Hematopoietic multipotent progenitor cell treated with erythropoietin and hydrocortisone succinate and interleukin-3 and kit ligand, for 17 days (in vitro differentiated cells): ENCODE measurements at places on chromosomes 16 and 17.
A peak's percentile ranks its signal among the peaks of the same experiment; 100 is the strongest.

- DNase-seq: no peak
These were observed 84.7 kb downstream of the LMF1 start for GRCh38 chr16:886084-886543.

- DNase-seq: no peak
These were observed at the start of gene SCNN1G for GRCh38 chr16:23182679-23183542. TSS of gene SCNN1G (plus strand) at chr16:23182745. CDS start at chr16:23186272, 3,527 bp downstream.

DNA sequence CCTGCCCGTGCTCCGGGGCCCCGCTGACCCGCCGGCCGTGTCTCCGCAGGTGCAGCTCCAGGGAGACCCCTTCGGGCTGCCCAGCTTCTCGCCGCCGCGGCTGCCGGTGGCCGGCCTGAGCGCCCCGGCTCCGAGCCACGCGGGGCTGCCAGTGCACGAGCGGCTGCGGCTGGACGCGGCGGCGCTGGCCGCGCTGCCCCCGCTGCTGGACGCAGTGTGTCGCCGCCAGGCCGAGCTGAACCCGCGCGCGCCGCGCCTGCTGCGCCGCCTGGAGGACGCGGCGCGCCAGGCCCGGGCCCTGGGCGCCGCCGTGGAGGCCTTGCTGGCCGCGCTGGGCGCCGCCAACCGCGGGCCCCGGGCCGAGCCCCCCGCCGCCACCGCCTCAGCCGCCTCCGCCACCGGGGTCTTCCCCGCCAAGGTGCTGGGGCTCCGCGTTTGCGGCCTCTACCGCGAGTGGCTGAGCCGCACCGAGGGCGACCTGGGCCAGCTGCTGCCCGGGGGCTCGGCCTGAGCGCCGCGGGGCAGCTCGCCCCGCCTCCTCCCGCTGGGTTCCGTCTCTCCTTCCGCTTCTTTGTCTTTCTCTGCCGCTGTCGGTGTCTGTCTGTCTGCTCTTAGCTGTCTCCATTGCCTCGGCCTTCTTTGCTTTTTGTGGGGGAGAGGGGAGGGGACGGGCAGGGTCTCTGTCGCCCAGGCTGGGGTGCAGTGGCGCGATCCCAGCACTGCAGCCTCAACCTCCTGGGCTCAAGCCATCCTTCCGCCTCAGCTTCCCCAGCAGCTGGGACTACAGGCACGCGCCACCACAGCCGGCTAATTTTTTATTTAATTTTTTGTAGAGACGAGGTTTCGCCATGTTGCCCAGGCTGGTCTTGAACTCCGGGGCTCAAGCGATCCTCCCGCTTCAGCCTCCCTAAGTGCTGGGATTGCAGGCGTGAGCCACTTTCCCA, 5.9 kb downstream of the CTF1 start:
- DNase-seq: peak; percentile 63

- DNase-seq: no peak
These were observed 56.3 kb downstream of the SLFN5 start for GRCh38 chr17:35299135-35299534.

- DNase-seq: no peak
These were observed 29.3 kb downstream of the TMEM92 start for GRCh38 chr17:50303596-50303995.

DNA sequence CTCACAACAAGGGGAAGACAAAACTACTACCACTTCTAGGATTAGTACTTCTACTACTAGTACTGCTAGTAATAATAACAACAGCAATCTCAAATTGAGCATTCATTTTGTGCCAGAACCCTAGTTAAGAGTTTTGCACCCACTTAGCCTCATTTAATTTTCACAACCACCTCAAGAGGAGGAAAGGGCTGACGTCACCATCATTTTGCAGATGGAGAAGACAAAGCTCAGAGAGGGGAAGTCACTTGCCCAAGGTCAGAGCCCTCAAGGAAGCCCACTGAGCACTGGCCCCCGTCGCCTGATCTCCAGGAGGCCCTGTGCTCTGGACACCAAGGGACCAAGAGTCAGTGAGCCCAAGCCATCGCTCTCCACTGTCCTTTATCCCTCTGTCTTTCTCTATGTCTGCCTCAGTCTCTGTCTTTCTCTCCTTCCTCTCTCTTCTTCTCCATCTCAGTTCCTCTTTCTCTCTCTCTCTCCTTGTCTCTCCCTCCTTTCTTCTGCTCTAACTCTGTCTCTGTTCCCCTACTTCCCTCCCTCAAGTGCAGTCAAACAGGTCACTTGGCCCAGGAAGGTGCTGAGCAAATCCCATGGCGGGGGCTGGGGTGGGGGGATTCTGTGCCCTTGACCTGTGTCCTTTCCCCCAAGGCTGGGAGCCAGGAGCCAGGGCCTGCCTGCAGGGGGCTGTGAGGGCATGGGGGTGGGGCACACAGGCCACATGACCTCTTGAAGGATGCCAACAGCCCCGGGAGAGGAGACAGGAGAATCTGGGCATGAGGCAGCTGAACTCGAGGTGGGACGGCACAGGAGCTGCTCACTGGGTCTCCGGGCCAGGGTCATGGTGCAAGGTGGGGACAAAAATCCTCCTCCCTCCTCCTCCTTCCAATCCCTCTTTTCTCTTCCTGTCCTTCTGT, 11.2 kb upstream of the NGFR start:
- no peak for DNase-seq

DNA sequence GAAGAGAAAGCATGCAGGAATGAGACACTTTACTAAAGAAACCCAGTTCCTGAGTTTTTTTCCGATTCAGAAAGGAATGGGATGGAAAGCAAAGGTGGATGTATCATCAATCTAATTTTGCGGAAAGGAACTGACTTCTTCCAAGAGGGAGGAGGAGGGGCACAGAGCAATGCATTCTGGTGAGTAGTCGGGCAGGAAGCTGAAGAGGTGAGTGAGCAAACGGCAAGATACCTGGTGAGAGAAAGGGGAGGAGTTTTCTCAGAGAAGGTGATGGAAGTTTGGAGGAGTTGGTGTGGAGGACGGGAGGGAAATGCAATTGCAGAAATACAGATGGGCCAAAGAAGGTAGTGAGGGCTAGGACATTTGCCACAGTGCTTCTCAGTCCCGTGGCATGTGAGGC, 713.2 kb downstream of the KCNJ2 start:
- DNase-seq: no peak

GRCh38 chr16:69721441-69721957, 4.9 kb downstream of the NQO1 start:
- no peak for DNase-seq

GRCh38 chr16:88408561-88409142, 25.9 kb downstream of the ZNF469 start:
- DNase-seq: no peak

DNA sequence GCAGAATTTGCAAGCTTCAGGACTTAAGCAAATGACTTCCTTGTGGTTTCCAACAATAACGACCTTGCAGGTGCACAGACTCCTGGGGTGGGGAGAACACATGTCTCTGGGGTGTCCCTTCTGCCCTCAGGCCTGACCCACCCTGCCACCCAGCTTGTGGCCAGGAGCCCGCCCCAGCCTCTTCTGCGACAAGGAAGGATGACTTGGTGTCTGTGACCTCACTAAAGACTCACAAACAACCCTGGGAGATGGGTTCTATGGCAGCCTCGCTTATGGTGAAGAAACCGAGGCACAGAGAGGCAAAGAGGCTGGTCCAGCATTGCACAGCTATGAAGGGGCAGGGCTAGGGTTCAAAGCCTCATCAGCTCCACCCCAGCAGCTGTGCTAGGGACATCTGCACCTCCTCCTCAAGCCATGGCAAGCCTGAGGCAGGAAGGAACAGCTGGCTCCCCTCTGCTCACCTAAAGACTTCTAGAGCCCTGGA, 2.6 kb downstream of the ATP2A3 start:
- DNase-seq: no peak

- DNase-seq: no peak
These were observed 37.1 kb upstream of the FOXJ1 start for GRCh38 chr17:76178124-76178523.

DNA sequence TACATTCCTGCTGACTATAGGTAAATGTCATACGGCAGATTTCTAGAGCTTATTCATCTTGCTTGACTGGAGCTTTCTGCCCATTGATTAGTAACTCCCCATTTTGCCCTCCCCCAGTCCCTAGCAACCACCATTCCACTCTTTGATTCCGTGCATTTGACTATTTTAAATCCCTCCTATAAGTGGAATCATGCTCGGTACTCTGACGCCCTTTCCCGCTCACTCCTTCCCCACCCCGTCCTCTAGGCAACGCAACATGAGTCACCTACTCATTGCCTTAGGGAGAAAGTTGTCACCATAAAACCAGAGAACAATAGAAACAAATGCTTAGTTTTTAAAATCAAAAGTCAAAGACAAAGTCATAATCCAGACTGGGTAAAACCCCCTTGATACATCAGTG, 45.5 kb upstream of the RBBP6 start:
- DNase-seq: no peak

DNA sequence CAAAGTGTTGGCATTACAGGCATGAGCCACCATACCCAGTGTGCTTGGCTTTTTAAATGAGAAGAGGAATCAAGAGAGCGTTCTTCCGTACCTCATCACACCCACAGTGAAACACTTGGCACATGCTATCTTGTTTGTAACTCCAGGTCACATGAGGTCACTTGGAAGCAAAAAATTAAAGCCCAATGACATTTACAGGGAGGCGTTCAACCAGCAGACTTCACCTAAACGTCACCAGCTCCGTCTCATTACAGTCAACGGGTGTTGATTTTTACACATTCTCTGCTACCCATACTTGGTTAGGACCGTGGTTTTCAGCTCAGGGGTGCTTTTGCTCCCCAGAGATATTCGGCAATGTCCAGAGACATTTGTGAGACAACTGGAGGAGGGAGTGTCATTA, 127.0 kb downstream of the XYLT1 start:
- no peak for DNase-seq

DNA sequence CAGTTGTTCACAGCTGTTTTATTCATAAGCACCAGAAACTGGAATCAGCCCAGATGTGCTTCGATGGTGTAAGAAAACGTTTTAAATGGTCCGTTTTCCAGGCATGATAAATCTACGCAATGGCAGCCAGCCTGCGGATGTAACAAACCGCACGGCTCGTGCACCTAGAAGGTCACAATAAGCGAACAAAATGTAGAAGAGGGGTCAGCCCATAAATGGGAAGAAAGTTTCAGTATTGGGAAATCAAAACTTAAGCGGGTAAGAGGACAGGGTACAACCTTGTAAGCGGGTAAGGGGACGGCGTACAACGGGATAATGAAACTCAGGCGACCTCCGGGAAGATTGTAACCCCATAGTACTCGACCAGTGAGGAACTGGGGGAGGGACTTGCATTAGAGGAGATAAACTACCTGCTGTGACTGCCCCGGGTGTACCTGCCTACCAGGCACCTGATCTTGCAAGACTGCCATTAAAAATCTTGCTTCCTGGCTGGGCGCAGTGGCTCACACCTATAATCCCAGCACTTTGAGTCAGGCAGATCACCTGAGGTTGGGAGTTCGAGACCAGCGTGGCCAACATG, 66.6 kb downstream of the ANKRD11 start:
- no peak for DNase-seq

DNA sequence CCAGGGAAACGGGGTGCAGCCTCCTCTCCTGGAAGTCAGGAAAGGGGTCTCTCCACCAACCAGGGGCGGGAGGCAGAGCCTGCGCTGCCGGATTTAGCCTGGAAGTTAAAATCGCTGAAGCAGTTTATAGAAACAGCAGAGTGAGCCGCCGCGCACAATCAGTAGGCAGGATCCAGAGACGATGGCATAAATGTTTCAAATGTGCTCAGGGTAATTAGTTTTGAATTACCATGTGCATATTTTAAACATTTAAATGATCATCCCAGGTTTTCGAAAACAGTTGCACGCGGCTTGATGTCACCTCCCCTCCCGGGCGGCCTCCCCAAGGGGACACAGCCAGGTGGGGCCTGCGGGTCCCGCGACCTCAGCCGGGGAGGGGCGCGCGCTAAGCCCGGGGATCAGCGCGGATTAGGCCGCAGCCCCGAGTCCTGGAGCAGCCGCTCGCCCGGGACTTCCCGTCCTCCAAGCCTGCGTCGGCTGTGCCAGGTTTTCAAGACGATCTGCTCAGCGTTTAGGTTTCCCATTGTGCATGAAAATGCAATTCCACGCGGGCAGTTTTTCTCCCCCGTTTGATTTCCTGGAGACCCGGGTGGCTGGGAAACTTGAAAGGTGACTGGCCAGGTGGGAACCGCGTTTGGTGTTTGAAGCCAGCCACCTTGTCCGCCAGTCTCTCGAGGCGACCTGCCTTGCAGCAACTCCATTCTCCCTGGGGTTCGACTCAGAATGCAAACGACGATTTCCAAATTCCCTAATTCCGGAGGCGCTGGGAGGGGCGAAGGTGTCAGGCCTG, 78.3 kb downstream of the RPA1 start:
- DNase-seq: no peak

DNA sequence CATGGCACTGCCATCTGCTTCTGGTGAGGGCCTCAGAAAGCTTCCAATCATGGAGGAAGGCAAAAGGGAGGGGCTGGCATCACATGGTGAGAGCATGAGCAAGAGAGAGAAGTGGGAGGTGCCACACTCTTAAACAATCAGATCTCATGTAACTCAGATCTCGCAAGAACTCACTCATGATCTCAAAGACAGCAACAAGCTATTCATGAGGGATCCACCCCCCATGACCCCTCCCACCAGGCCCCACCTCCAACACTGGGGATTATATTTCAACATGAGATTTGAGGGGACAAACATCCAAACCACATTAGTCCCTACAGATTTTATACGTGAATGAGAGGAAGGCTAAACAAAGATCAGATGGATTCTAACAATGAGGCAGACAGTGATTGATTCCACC, 8.9 kb upstream of the TMEM132E start:
- DNase-seq: no peak

DNA sequence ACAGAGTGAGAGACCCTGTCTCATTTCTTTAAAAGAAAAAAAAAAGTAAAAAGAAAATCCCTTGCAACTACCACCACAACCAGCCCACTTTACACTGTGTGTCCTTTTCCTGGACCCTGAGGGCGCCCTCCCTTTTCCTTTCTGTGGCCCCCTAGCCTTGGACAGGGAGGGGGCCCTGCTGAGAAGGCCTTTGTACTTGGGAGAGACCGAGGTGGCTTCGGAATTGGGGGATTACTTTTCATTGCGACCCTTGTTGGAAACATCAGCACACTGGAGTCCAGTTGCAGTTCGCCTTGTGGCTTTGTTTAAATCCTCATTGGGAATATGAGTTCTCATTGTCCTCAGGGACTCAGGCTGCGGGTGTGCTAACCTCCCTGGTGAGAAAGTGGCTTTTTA, 9.4 kb upstream of the DNASE1 start:
- DNase-seq: no peak
